HEK293T (cell line): ENCODE measurements at places on chromosomes 7 and 10.

DNA sequence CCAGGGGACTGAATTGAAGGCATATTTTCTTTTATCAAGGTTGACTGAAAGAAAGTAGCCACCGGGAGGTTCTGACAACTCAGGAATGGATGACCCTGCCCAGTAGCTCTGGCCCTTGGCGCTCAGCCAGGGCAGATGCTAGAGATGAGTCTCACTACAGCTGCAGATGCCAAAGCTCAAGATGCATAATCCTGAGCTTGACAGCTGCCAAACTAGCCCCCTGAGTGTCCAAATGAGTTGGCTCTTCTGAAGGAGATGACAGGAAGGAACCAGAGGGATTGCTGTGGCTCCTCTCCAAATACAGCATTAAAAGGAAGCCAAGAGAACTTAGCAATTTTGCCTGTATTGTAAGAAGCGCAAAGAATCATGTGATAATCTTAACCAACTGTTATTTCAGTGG is 78.4 kb downstream of the NXPH1 start:
- DNase-seq, result no peak

- DNase-seq, result no peak
These were observed 140.1 kb downstream of the LRRC4 start for GRCh38 chr7:127891144-127891543.

- no peak for DNase-seq
These were observed 3.5 kb downstream of the NOS3 start for GRCh38 chr7:150994141-150994837.

- DNase-seq, result no peak
These were observed 355.5 kb downstream of the GLRX3 start for GRCh38 chr10:130491693-130492050.

DNA sequence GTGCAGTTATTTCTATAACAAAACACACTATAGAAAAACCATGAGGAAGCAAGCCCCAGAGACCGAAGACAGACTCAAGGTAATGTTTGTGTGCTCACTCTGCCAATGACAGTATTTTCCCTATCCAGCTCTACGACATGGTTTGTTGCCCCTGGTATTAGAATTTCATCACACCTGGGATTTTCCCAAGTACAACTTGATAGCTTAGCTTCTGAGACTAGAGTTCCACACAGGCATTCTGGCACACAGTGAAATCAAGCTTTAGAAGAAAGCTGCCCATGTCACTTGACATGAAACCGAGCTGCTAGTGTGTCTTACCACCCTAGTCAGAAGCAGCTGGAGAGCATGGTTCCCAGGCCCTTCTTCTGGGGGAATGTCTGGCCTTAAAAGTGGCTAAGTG is 44.1 kb upstream of the AKR1E2 start:
- DNase-seq, result no peak

GRCh38 chr7:117669818-117670217 is 190.0 kb downstream of the CFTR start:
- no peak for DNase-seq

GRCh38 chr10:48365668-48366067 is 59.2 kb downstream of the MAPK8 start:
- no peak for DNase-seq

GRCh38 chr7:36474283-36475010 is 84.8 kb downstream of the ANLN start:
- DNase-seq, result no peak

- DNase-seq, result no peak
These were observed 69.6 kb downstream of the NT5C2 start for GRCh38 chr10:103123282-103124024.
